Stimulated activated CD8-positive, alpha-beta memory T cell treated with anti-CD3 and anti-CD28 coated beads, Interleukin-15, amount 100 ng/mL, for 1 hour (primary cell): ENCODE measurements at places on chromosomes 2 and 18.

GRCh38 chr18:666177-666576 is 8.7 kb downstream of the TYMS start:
- DNase-seq, result no peak

DNA sequence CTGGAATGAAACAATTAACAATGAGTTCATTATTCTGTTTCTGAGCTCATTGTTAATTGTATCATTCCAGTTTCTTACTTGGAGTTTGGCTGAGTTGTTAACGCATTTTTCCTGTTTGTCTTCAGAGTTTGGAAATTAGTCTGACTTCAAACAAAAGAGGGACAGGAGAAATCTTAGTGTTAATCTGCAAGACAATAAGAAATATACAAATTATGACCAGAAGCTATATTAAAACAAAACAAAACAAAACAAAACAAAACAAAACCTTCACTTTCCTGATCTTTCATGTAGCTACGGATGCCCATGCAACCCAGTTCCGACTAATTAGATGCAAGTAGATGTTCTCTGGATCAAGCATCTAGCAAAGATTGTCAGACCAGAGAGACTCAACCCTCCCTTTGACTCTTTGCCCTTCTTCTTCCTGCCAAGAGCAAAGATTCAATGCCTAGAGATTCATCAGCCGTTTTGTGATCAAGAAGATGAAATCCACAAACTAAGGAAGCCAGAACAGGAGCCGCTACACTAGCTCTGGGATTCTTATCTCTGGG is 686.2 kb upstream of the FSHR start:
- DNase-seq, result no peak

DNA sequence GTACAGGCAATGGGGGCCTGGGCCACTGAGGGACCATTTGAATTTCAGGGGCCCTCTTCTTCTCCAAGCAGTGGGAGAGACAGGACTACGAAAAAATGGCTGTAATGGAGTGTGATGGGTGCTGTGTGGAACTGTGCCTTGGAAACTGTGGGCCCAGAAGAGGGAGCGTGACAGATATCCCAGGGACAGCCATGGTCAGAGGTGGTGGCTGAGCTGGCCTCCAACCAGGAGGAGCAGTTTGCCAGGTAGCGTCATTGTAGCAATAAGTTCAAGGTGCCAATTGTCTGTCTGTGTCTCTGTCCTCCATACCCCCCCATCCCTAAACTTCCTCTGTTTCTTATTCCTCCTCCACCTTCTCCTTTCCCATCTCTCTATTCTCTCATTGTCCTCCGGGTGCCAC is 15.3 kb downstream of the THNSL2 start:
- no peak for DNase-seq

DNA sequence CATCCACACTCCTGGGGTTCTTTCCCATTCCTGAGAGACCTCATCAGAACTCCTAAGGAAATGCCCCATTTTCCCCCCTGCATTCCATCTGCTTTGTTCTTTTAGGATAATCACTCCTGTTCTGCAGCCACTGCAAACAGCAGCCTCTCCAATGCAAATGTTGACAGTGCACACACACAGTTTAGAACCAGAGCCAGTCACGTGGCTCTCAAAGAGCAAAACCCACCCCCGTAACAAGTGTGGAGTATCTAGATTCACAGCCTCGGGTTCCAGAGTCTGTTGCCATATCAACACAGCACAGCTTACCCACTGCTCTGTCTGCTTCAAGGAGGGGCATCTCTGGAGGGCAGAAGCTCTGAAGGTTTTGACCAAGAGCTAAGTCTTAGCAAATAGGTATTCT is 180.0 kb downstream of the NAPG start:
- DNase-seq, result no peak

GRCh38 chr2:164457271-164457670 is 164.0 kb downstream of the GRB14 start:
- no peak for DNase-seq

DNA sequence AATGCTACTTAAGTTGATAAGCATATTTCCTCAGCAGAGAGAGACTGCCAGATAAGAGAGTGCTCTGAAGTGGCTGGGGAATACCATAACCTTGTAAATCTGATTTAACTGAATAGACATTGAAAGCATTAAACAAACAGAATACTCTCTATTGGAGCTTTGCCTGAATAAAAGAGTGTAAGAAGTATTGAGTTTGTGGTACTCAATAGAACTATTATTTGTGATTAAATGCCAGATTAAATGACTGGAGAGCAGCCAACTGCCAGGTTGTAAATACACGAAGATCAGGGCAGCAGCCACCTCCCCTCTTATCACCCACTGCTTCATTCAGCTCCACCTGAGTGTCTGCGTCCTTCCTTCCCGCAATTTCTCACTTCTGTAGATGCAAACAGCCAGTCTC is 373.6 kb downstream of the DCDC2C start:
- DNase-seq, result no peak

GRCh38 chr18:58578321-58578720 is 50.6 kb downstream of the ALPK2 start:
- DNase-seq, result no peak

DNA sequence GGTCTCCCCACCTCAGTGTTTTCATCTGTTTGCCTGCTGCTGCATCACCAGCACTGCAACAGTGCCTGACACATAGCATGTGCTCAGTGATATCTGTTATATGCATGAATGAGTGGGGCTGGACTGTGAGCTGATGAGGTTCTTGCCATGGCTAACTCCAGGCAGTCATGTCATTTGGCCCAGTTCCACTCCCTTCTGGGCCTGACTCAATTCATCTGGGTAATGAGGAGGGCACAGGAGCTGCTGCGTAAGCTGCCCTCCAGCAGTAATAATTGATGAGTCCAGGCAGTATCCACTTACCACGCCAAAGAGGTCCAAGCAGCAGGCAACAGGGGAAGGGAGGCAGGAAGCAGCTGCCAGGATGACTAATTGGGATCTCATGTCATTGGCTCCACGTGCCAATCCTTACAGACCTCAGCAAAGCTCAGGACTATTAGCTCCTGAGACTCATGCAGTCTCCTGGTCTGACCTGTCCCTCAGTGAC is 34.1 kb upstream of the MAT2A start:
- DNase-seq, result no peak

GRCh38 chr2:118852605-118853128 is 5.2 kb upstream of the EN1 start:
- no peak for DNase-seq

- DNase-seq, result no peak
Measured at GRCh38 chr2:43239981-43240765, 13.8 kb upstream of the ZFP36L2 start.

GRCh38 chr18:67875944-67876343 is 359.4 kb upstream of the DSEL start:
- no peak for DNase-seq

DNA sequence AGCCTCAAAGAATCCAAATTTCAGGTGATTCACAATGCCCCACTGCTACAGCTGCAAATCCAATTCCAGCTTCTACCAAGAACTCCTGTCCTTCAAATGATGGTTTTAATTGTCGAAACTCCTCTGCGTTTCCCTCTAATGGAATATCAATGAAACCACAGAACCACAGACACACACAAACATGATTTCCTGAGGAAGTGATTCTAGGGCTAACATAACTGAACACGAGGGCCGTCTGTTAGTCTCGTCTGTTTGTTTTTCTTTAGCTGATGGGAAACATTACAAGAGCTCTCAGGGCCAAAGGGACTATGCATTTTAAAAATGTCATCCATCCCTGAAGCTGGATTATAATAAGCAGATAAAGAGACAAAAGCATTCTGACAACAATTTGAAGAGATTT is 59.4 kb downstream of the RNF152 start:
- DNase-seq, result no peak

- peak; percentile 32 for DNase-seq
Measured at GRCh38 chr2:43225788-43226557, 433 bp downstream of the ZFP36L2 start.

- no peak for DNase-seq
Measured at GRCh38 chr2:197571627-197572271, 55.9 kb downstream of the MOB4 start.

DNA sequence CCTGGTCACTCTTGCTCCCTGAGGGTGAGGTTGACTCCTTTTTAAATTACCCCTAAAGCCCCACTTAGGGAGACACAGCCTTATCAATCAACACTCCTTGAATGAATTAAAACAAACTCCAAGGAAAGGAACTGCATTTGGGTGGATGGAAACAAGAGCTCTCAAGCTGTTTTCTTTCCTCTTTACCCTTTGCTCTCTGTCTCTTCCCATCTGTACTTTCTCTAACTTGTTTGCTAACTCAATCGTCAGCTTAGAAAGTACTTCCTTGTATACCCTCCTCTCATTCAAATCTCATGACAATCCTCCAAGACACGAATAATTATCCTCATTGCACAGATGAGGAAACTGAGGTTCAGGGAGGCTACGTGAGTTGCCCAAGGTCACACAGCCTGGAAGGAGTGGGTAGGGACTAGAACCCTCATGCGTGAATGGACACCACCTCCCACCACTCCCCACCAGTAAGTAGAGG is 32.7 kb downstream of the ZFP36L2 start:
- no peak for DNase-seq

DNA sequence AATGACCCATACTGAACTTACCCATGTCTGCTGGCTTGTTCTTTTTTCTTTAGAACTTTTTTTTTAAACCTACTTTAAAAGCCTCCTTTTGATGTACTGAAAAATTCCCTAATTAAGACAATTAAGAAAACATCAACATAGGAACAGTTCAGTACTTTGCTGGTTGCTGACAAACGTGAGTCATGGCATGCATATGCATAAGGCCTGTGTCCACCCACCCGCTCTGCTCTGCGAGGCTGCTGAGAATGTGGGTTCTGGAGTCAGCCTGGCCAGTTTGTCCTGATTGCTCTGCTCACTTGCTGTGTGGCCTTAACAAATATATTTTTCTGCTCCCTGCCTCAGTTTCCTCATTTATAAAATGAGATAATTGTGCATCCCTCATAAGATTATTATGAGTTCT is 27.3 kb downstream of the LAMA3 start:
- DNase-seq, result no peak

DNA sequence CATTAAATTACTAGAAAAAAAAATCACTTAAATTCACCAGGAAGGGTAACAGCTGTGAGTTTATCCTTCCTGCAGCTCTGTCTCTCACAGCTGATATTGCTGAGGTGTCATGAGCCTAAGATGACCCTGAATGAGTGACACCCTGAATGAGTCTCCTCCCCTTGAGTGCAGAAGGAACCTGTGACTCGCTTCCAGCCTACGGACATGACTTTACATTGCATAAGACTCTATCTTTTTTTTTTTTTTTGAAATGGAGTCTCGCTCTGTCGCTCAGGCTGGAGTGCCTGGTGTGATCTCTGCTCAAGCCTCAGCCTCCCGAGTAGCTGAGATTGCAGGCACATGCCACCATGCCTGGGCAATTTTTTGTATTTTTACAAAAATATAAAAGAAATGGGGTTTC is 14.1 kb downstream of the MRO start:
- DNase-seq, result no peak

GRCh38 chr2:218229239-218229638 is 12.2 kb downstream of the ARPC2 start:
- no peak for DNase-seq

GRCh38 chr2:209533391-209533790 is 109.5 kb downstream of the MAP2 start:
- DNase-seq, result no peak

DNA sequence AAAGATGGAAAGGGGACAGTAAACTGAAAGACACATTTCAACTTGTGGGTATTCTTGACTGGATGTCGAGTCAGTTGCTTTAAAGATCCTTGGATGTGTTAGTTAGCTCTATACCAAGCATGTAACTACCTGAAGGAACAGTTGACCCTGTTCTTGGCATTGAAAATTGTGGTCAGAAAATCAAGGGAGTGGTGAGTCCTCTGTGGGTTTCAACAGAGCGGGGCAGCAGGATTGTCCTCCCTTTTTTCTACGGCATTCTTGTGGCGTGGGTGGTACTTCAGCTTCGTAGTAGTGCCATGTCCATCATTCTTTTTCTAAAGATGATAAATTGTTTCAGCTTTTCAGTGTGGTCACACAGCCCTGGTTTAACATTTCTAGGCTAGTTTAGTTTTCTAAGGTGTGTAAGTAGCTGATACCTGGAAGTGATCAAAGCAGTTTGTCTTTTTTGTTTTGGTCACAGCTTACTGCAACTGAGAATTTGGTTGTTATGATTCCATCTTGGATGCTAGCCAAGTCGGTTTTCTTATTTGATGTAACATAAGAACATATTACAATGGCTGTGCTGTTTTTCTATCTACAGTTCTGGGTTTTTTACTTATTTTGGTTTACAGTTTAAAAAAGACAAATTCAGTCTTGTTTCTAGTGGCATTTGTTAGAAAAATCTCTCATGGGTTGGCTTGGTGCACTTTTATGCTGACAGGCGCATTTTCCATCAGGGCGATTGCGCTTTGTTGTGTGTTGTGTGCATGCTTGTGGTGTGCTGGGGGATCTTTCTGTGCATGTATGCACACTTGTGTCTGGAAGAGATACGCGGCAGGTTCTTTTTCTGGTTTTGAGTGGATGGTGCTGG is 84.7 kb downstream of the ZNF407 start:
- no peak for DNase-seq

- DNase-seq, result no peak
Measured at GRCh38 chr2:40388161-40388560, 63.7 kb downstream of the SLC8A1 start.

DNA sequence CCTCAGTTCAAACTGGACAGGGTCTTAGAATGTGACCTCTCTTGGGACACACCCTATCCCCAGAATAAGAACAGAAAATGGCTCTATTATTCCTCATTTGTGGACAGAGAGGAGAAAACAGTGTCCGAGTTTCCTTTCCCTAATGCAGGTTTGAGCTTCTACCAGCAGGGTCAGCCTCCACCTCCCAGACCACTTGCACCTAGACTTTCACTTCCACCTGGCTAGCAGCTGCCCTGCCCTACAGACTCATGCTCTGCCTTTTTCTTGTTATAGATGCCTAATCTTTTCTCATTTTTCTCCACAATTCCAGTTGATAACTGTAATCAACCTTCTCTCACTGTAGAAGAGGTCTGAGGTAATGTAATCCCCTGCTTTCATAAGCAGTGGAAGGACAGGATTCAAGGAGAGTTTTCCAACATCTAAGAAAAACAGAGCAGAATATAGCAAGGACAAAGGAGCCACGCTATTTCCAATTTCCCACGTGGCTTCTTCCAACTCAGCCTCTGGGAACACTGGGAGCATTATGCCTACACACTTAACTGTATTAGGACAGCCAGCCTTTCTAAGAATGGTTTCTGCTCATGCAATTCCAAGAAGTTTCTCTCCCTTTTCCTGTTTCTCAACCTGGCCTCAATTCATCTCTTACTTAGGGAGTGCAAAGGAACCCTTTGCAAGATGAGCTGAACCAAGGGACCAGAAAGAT is 239.8 kb downstream of the BCL11A start:
- no peak for DNase-seq

DNA sequence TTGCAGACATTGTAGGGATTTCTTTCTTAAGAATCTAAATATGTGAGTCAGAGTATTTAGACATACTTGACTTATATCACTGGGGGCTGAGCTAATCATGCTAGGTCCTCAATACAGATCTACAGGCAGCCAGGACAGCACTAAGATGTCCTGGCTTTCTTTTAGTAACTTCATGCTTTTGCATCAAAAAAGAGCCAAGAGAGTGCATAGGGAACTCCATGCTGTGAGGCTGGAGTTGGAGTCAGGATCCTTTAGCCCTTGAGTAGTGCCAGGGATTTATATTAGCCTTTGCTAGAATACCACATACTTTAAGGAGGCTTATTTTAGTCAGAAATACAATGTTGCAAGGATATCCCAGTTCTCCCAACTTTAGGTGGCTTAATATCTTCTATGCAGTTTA is 289.7 kb downstream of the CCDC85A start:
- DNase-seq, result no peak
